ENCODE measurements at places on chromosomes 1 and 21.

- DNase-seq = no peak
Observed at GRCh38 chr1:1599935-1600860, at the start of gene FNDC10. Gene FNDC10 (minus strand): TSS chr1:1600135. CDS start chr1:1600015, 120 bp downstream.

DNA sequence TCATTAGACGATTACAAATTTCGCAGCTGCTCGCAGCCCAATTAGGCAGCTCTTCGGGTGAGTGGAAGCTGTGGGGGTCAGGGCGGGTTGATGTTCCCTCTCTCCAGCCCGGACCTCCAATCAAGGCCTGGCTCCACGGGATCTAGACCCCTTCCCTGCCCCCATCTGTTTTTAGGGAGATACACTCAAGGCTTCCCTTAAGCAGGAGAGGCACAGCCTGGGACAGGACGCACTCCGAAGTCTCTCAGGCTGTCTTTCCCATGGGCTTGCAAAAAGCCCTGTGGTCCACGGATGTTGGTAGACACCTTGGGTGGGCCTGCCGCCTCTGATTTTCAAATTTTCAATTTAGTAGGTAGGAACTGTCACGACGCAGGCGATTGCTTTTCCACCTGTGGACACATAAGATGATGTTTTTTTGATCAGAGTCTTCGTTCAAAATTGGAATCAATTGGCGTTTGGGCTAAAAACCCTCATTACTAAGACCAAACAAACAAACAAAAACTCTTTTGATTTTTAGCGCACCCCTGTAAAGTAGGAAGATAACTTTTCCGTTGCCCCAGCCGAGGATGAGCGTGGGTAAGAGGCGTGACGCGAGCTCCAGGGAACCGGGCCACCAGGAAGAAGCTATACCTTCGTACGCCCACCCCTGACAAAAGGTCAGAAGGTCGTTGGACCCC, 2.5 kb upstream of the LHX8 start:
- DNase-seq = no peak

GRCh38 chr1:54816130-54816529, 15.0 kb upstream of the TTC22 start:
- DNase-seq = no peak

DNA sequence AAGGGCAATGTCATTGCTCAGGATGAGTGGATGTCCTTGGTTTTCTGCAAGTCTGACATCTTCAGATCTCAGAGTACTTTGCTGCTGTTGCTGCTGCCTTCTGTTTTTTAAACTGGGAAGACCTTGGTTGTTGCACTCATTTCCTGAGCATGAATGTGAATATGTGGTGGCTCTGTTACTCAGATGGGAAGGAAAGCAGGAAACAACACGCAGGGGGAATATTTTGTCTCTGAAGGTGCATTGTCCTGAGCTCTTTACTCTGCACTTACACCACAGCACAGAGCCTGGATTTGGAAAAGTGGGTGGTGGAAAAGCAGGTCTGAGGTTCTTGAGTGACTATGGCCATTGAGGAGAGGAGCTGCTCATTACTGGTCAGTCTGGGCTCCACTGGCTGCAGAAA, 36.3 kb downstream of the PTGFRN start:
- DNase-seq = no peak

DNA sequence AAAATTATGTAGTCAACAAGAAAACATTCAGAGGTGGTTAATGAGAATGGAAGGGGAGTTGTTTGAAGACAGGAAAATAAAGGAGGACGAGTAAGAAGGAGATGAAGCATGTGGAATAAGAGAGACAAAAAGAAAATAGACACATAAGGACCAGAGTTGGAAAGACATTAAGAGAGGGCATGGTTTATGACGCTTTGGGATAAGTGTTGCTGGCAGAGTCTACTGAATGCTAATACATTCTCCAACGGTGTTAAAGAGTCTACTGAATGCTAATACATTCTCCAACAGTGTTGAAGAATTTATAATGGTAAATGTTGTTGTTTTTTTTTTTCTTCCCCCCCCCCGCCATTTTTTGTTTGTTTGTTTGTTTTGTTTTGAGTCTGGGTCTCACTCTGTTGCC, 13.1 kb downstream of the PRKAA2 start:
- DNase-seq = no peak

DNA sequence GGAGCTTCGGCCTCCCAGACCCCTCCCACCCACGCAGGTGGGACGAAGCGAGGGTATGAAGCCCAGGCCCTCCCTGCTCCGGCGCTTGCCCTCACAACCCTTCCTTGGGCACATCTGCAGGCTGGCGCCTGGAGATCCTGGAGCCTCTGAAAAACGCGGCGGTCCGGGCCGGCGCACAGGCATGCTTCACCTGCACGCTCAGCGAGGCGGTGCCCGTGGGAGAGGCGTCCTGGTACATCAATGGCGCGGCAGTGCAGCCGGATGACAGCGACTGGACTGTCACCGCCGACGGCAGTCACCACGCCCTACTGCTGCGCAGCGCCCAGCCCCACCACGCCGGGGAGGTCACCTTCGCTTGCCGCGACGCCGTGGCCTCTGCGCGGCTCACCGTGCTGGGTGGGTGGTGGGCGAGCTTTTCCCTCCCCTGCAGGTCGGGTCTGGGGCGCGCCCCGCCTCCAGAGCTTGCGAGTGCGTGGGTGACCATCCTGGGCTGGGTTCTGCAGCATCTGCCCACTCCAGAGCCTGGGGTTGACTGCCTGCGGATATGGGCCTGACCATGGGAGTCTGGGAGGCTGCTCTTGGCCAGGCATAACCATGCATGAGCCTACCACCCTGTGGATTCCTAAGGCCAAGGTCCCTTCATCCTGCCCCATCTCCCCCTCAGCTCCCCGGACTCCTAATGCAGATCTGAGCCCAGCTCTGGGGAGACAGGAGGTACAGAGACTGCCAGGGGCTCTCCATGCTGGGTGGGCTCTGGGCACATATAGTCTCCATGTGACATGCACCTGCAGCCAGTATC, 89.8 kb downstream of the TRIM11 start:
- no peak for DNase-seq

- no peak for DNase-seq
Observed at GRCh38 chr1:10604966-10605365, 130.2 kb downstream of the PEX14 start.

DNA sequence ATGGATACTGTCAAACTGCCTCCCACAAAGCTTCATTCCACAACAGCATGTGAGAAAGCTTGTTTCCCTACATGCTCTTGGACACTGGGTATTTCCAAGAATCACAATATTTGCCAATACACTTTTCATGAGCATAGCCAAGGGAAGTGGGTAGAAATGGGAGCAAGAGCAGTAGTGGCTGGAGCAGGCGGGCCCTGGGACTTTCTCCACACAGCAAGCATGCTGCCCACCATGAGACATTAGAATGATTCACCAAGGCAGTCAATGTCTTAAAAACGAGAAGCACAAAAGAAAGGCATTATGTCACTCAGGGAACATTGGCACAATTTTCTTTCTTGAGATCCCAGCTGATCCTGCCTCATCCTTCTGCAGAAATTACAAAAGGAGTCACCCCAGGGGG, 371.6 kb upstream of the RUNX1 start:
- no peak for DNase-seq

DNA sequence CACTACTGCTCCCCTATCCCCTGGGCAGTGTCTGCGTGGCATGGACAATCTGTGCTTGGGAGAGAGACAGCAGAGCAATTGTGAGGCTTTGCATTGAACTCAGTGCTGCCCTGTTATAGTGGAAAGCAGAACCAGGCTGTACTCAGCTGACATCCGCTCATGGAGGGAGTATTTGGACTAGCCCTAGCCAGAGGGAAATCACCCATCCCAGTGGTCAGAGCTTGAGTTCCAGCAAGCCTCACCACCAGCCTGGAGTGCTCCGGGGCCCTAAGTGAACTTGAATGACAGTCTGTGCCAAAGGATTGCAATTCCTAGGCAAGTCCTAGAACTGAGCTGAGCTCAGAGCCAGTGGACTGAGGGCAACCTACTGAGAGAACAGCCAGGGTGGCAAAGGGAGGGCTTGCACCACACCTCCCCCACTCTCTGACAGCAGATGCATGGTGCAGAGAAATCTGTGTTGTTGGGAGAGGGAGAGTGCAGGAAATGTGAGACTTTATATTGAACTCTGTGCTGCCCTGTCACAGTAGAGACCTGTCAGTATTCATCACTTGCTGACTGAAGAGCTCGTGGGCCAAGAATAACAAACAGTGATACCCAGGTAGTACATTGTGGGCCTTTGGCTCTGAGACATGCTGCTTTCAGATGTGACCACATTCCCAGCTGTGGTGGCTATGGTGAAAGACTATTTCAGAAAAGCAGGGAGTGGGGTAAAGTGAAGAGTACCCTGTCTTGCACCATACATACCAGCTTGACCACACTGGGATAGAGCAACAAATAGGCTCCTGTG, 107.7 kb upstream of the SLC5A9 start:
- DNase-seq = no peak

GRCh38 chr1:95582191-95582590, 348.2 kb downstream of the RWDD3 start:
- no peak for DNase-seq

- DNase-seq = no peak
Observed at GRCh38 chr1:3735688-3736087, 16.6 kb upstream of the CCDC27 start.

DNA sequence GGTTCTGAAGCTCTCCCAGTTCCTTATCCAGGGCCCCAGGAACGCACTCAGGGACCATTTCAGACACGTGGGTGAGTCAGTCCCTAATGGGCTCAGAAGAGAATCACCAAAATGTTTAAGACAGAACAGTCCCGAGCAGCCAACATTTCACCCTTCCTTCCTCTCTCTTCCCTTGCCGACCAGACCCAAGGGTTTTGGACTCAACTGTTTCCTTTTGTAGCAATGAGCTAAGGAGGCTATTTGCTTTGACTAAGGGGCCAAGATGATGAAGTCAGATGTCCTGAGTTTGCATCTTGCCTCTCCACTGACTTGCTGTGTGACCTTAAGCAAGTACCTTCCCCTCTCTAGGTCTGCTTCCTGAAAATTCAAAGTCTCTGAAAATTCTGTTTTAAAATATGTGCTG, 472.3 kb upstream of the VAMP3 start:
- DNase-seq = no peak

DNA sequence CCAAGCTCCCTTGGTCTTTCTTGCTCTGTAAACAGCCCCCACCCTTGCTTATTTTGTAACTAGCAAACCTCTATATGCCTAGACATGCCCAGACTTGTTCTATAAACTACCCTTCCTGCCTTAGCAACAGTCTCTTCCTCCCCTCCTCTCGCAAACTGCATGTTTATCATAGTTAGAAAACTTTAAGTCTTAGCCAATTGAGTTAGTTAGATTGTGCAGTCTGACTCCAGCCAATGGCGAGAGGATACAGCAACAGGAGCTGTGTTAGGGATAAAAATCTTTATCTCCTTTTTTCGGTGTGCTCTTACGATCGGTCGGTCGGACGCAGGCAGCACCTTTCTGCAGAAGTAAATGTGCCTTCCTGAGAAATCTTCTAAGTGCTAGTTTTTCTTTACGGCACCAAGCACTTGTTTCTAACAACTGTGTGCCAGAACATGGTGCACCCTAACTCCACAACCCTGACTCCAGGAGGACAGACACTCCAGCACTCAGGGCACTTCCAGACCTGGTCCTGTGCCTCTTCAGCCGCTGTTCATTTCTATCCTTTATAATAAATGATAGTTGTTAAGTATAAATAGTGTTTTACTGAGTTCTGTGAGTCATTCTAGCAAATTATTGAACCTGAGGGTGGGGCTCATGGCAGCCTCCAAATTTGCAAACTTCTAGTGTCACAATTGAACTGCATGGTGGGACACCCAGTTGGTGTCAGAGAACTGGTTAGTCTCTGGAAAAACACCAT, 25.7 kb upstream of the GNG4 start:
- DNase-seq = no peak

DNA sequence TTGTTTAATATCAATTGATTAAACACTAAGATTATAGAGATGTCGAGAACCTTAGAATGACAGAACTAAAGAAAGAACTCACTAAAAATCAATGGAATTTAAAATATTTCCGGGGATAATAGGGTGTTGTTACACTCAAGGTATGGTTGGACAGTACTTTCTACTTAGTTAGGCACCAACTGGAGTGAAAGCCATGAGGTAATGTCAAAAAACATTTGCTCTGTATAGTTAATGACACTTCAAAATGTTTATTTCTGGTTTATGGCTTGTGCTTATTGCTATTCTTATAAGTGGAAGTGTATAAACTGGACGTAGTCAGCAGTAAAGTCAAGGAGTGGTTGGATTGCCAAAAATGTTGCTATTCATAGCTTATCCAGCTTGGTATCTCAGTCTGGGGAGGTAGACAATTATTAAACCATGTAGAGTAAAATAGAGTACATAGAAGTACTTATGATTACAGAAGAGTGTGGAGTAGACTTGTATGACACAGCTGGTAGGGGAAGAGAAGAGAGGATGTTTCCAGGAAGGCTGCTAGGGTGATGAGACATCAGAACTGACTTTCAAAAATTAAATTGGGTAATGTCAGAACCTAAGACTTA, 56.5 kb upstream of the BMP8A start:
- DNase-seq = no peak

- DNase-seq = no peak
Observed at GRCh38 chr1:178501705-178502329, 5.1 kb upstream of the CLEC20A start.

DNA sequence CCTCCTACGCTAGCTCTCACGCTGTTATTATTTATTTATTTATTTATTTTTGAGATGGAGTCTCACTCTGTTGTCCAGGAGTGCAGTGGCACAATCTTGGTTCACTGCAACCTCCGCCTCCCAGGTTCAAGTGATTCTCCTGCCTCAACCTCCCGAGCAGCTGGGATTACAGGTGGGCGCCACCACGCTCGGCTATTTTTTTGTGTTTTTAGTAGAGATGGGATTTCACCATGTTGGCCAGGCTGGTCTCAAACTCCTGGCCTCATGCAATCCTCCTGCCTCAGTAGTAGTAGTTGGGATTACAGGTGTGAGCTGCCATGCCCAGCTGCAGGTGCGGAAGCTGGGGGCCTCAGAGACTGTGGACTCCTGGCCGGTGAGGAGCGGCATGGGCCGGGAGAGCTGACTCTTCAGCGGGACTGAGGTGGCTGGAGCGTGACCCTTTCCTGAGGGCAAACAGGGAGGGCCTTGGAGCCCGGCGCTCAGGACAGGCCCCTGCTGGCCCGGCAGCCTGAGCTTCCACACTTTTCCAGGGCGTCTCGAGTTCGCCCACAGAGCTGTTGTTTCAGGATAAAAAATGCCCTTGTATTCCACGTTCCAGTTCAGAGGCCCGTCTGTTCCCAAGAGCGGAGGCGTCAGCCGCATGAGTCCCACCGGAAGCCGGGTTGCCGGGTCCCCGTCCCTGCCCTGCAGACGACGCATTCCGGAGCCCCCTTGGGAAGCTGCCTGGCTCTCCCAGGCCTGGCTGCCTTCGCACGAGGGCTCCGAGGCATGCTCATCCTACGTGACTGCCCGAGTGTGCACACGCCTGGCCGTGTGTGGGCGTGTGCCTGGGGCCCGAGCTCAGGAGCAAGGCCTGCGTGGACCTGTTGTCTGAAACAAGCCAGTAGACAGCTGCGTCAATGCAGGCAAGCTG, 126.2 kb downstream of the SIK1 start:
- DNase-seq = no peak

GRCh38 chr1:172837816-172838679, 179.1 kb downstream of the FASLG start:
- DNase-seq = no peak

GRCh38 chr1:174114788-174115448, 44.4 kb upstream of the RABGAP1L start:
- DNase-seq = peak; percentile 61

Data from T-helper 2 cell (primary cell).